ENCODE measurements at places on chromosomes 7 and 10.

DNA sequence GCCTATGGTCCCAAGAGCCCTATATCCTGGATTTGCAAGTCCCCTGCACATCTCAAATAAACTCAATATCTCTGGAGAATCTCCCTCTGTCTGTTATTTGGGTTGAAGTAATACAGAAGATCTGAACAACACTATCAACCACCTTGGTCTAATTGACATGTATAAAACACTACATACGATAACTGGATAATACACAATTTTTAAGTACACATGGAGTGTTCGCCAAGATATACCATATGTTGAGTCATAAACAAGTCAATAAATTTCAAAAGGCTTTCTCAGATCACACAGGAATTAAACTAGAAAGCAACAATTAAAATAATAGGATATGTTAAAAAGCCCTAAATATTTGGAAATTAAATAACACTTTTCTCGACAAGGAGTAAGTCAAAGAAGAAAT is 5.6 kb upstream of the GARS1 start:
- no peak for DNase-seq

GRCh38 chr10:121936295-121936694 is 8.5 kb upstream of the ATE1 start:
- no peak for DNase-seq

- DNase-seq: no peak
Observed at GRCh38 chr10:75744261-75744660, 312.8 kb downstream of the LRMDA start.

DNA sequence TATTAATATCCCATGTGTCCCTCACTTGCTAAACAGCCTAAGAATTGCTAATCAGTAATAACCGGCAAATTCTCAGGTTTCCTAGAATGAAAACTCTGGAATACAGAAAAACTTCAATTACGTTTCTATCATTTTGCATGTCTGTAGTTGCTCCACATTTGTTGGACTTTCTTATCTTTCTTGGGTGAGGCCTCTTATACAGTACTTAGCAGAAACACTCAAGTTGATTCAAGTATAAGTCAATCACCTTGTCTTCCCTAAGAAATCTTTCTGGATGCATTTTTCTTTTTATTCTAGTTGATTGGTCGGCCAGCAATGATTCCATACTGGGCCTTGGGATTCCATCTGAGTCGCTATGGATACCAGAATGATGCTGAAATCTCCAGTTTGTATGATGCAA is 61.4 kb downstream of the MGAM2 start:
- no peak for DNase-seq

- DNase-seq: no peak
Observed at GRCh38 chr10:12135631-12136030, 6.2 kb downstream of the SEC61A2 start.

GRCh38 chr10:78359640-78360091 is 326.0 kb downstream of the RPS24 start:
- no peak for DNase-seq

DNA sequence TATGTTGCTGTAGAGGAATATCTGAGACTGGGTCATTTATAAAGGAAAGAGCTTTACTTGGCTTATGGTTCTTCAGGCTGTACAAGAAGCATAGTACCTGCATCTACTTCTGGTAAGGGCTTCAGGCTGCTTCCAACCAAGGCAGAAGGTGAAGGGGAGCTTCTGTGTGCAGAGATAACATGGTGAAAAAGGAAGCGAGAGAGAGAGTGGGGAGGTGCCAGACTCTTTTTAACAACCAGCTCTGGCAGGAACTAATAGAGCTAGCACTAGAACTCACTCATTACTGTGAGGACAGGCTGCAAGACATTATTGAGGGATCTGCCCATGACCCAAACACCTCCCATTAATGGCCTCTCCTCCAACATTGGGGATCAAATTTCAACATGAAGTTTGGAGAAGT is 94.5 kb downstream of the KIF20B start:
- no peak for DNase-seq

DNA sequence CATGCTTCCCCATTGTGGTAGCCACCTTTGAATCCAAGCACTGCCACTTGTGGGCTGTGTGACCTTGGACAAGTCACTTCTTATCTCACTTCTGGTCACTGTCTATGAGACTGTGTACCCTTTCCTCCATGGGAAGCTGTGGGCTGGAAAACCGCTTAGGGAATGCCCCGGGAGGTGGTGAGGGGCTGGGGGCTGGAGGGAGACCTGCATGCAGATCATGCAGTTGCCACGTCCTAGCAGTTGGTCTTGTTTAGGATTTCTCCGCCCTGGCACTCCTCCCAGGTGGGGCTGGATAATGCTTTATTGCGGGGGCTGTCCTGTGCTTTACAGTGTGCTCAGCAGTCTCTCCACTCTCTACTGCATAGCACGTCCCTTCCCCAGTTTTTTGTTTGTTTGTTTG is 62.9 kb upstream of the OPN4 start:
- no peak for DNase-seq
